ENCODE measurements at places on chromosomes 7 and 10.

- no peaks in the 10 kb centered on the region for H3K27me3 ChIP-seq
- no peak for DNase-seq
- no peaks in the 10 kb centered on the region for H3K4me1 ChIP-seq
- no peak overlapping the region for H3K27ac ChIP-seq
- no peaks in the 10 kb centered on the region for H3K36me3 ChIP-seq
Measured at GRCh38 chr10:7046615-7047014, 364.2 kb downstream of the SFMBT2 start.

DNA sequence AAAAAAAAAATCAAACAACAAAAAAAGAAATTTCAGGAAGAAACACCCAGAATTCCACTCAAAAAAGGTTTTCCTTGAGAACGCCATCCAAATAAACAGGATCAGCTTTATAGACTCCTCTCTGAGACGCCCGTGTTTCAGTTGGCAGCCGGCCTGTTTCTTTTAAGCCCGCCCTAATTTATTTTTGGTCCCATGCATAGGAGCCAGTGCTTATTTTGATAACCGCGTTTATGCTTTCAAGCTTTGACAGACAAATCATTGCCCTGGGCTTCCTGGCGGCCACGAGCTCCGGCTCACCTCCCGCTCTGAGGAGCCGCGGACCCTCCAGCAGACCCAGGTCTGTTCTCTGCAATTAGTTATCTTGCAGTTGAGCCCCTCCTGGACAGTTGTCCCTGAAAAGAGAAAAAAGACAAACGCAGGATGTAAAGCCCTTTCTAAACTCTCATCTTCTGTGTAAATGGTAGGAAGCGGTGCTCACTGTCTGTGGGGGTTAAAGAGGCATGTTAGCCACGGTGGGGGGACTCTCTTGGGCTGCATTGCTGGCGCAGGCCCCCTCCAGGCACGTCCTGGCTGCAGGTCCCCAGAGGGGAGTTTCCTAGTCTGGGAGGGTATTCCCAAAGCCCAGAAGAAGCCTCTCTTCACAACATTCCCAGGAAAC, 22.2 kb upstream of the UNCX start:
- no peak overlapping the region for H3K4me3 ChIP-seq
- peaks cover 14% of the 10 kb centered on the region for H3K27me3 ChIP-seq
- no peak for DNase-seq
- H3K36me3 ChIP-seq: no peaks in the 10 kb centered on the region
- peaks cover 11% of the 10 kb centered on the region for H3K4me1 ChIP-seq
- H3K27ac ChIP-seq: no peak overlapping the region

- DNase-seq: no peak
- H3K36me3 ChIP-seq: no peaks in the 10 kb centered on the region
- no peaks in the 10 kb centered on the region for H3K4me1 ChIP-seq
- no peaks in the 10 kb centered on the region for H3K27me3 ChIP-seq
- no peak overlapping the region for H3K4me3 ChIP-seq
Measured at GRCh38 chr10:2938869-2939268, 128.5 kb upstream of the PFKP start.

GRCh38 chr7:141210862-141211261, 137.0 kb downstream of the TMEM178B start:
- no peaks in the 10 kb centered on the region for H3K4me1 ChIP-seq
- no peak overlapping the region for H3K27ac ChIP-seq
- no peaks in the 10 kb centered on the region for H3K36me3 ChIP-seq
- no peak for DNase-seq
- no peak overlapping the region for H3K4me3 ChIP-seq
- no peaks in the 10 kb centered on the region for H3K27me3 ChIP-seq

- DNase-seq: no peak
- no peaks in the 10 kb centered on the region for H3K27me3 ChIP-seq
- H3K27ac ChIP-seq: no peak overlapping the region
- H3K4me1 ChIP-seq: peaks cover 3% of the 10 kb centered on the region
- no peaks in the 10 kb centered on the region for H3K36me3 ChIP-seq
Measured at GRCh38 chr10:126945351-126946030, 40.3 kb downstream of the DOCK1 start.

DNA sequence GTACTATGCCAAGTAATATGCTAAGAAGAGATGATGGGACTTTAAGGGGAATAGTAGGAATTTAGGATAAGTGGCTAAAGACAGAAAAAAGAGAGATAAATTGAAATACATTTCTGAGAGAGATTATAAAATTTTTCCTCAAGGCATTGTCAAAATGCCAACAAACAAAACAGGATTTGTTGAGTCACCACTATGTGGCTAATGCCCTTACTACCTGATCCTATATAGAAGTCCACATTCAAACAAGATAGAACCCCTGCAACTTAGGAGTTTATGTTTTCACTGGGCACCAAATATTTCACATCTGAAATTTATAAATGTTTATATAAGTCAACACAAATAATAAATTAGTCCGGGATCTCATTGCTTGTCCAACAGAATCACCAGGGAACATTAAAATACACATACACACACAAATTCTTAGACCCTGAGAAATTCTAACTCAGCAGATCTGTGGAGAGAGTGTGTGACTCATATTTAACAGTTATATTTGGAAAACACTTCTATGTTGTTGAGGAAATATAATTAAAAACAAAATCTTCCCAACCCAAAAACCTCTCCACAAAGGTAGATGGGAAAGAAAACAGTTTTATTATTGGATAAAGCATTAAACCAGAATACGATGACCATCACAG, 154.3 kb downstream of the PPP1R3A start:
- no peaks in the 10 kb centered on the region for H3K4me1 ChIP-seq
- no peaks in the 10 kb centered on the region for H3K27me3 ChIP-seq
- no peaks in the 10 kb centered on the region for H3K36me3 ChIP-seq

- no peak overlapping the region for H3K27ac ChIP-seq
- H3K4me1 ChIP-seq: no peaks in the 10 kb centered on the region
- no peak overlapping the region for H3K4me3 ChIP-seq
- no peak for DNase-seq
Measured at GRCh38 chr7:35267411-35267810, 13.5 kb upstream of the TBX20 start.

- no peaks in the 10 kb centered on the region for H3K36me3 ChIP-seq
- H3K27ac ChIP-seq: peak overlapping the region; percentile 100
- H3K4me1 ChIP-seq: peaks cover 37% of the 10 kb centered on the region
- H3K27me3 ChIP-seq: no peaks in the 10 kb centered on the region
- peak; percentile 64 for DNase-seq
- H3K4me3 ChIP-seq: peak overlapping the region; percentile 81
Measured at GRCh38 chr10:73413108-73413527, 740 bp downstream of the ANXA7 start.

- no peaks in the 10 kb centered on the region for H3K36me3 ChIP-seq
- H3K4me3 ChIP-seq: no peak overlapping the region
- no peaks in the 10 kb centered on the region for H3K4me1 ChIP-seq
- H3K27ac ChIP-seq: no peak overlapping the region
- DNase-seq: no peak
Measured at GRCh38 chr7:124532166-124532565, 233.4 kb downstream of the GPR37 start.

GRCh38 chr7:113086431-113086888, at the start of gene GPR85:
Gene GPR85 (minus strand): TSS chr7:113086827. CDS start chr7:113084721, 2,106 bp downstream.
- H3K4me1 ChIP-seq: peaks cover 6% of the 10 kb centered on the region
- H3K4me3 ChIP-seq: no peak within 1 kb of the TSS
- no peaks in the 10 kb centered on the region for H3K36me3 ChIP-seq
- no peaks in the 10 kb centered on the region for H3K27me3 ChIP-seq
- peak; percentile 45 for DNase-seq
- H3K27ac ChIP-seq: no peak within 1 kb of the TSS

DNA sequence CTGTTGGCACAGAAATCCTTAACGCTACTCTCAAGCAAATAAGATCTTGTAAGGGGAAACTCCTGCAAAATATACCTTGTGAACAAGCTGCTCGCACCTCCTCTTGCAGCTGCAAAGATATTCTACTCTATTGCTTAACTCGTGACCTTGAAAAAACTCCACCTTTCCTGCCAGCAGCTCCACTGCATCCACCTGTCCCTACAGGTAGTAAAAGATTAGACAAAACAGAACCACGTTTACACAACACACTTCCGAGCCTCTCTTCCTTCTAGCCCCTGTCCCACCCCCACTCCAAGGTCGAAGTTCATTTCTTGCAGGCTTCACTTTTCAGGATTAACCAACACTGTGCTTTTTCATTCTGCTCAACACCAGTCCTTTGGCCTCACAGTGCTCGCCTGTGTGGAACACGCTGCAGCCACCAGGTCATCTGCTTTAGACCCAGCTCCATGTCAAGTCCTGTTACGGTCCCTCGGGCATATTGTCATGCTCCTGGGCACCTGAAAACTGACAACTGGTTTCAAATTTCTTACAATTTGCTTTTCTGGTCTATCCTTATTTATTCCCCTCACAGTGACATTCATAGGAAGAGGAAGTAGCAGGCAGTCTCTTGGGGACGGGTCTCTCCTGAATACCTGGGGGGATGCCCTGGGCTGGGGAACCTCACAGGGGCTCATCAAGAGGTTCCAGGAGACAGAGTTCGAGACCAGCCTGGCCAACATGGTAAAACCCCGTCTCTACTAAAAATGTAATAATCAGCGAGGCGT, 165.8 kb upstream of the KLF14 start:
- H3K36me3 ChIP-seq: no peaks in the 10 kb centered on the region
- DNase-seq: peak; percentile 77
- no peaks in the 10 kb centered on the region for H3K27me3 ChIP-seq
- H3K4me3 ChIP-seq: no peak overlapping the region

DNA sequence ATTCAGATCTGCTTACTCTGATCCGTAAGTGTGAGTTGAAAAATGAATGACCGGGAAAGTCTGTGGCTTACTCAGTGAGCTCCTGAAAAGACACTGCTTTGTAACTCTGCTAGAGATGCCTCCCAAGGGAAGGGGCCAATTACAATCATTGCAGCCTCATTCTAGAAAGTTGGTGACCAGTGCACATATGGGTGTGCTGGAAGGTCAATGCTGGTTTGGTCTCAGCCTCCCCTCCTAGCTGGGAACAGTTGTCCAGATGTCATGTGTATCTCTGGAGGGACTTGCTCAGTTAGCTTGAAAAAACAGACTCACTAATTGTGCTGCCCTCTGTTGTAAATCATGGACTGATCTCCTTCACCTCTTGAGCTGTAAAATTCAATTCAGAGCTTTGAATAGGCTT, 405.0 kb downstream of the ADRA2A start:
- no peak for DNase-seq
- no peaks in the 10 kb centered on the region for H3K4me1 ChIP-seq
- H3K4me3 ChIP-seq: no peak overlapping the region

DNA sequence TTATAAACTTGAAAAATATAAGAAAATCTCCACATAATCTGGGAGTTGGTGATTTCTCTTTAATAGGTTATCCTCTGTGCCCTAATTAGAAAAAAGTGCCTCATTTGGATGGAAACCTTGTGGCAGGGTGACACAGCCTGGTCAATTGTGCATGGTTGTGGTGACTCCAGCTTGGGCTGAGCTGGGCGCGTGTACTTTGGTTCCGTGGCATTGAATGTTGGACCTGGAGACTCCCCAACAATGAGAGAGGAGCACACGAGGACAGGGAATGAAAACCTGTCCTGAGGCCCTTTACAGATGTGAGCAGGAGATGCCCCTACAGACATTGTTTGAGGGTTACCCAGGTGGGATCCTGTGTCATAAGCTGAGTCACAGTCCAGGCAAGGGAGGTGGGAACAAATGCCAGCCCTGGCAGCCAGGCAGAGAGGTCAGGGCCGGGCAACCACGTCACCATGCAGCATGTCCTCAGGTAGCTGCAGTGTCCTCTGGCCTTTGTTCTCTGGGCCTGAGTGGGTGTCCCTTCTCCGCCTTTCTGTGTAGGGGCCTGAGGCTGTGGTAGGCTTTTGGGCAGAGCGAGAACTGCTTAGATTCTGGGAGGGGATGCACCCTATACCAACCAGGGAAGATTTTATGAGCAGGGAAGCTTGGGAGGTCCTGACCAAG, 147.4 kb upstream of the TBX20 start:
- H3K36me3 ChIP-seq: no peaks in the 10 kb centered on the region
- H3K27ac ChIP-seq: no peak overlapping the region
- H3K4me3 ChIP-seq: no peak overlapping the region

DNA sequence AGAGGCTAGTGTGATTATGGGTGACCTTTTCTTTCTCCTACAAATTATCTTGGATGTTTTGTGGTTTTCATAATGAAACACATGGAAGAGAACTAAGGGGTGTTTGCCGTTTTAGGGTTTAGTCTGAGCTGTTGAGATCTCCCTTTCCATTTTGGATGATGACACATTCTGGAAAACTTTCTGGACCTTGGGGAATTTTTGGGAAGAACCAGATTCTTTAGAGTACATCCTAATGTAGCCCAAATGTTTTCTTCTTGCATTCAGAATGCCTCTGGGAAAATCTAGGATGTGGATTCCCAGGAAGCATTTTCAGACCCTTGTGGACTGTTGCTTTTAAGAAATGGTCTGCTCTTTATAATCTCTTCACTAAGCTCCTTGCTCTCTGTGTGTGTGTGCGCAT, 165.7 kb downstream of the SORCS3 start:
- H3K4me3 ChIP-seq: no peak overlapping the region
- H3K27me3 ChIP-seq: no peaks in the 10 kb centered on the region
- H3K27ac ChIP-seq: no peak overlapping the region
- H3K4me1 ChIP-seq: no peaks in the 10 kb centered on the region
- no peak for DNase-seq

GRCh38 chr10:56622335-56622973, 261.4 kb upstream of the ZWINT start:
- H3K4me3 ChIP-seq: no peak overlapping the region
- peaks cover 19% of the 10 kb centered on the region for H3K4me1 ChIP-seq
- DNase-seq: no peak
- peak overlapping the region; percentile 31 for H3K27ac ChIP-seq
- no peaks in the 10 kb centered on the region for H3K27me3 ChIP-seq

GRCh38 chr10:124625831-124626238, 118.3 kb downstream of the FAM53B start:
- H3K27me3 ChIP-seq: no peaks in the 10 kb centered on the region
- peaks cover 27% of the 10 kb centered on the region for H3K4me1 ChIP-seq
- H3K4me3 ChIP-seq: no peak overlapping the region
- H3K27ac ChIP-seq: no peak overlapping the region
- no peaks in the 10 kb centered on the region for H3K36me3 ChIP-seq
- no peak for DNase-seq

DNA sequence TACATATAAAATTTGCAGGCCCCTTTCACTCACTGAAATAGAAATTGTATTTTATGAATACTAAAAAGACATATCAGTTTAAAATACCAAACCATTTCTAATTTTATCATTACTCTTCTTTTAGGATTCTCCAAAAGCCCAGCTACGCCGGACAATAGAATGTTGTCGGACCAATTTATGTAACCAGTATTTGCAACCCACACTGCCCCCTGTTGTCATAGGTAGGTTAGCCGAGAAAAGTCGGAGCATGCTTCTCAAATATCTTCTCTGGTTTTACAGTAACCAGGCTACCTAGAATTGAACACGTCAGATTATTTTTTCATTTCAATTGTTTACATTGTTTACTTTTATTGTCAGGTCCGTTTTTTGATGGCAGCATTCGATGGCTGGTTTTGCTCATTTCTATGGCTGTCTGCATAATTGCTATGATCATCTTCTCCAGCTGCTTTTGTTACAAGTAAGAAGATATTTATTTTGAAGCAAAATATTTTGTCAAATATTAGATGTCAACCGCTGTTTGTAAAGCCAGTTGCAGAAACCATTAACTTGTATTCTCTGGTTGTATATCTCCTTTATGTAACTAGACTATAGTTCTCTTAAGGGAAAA, 57.6 kb downstream of the MMRN2 start:
- H3K27ac ChIP-seq: no peak overlapping the region
- H3K27me3 ChIP-seq: no peaks in the 10 kb centered on the region
- DNase-seq: peak; percentile 80
- no peak overlapping the region for H3K4me3 ChIP-seq

Measured in body of pancreas (tissue), 4 donors.